Kidney tubule cell (primary cell): ENCODE measurements at places on chromosomes 11 and 22.

- no peak for DNase-seq
Observed at GRCh38 chr22:49019737-49020713, 807.6 kb downstream of the BRD1 start.

- DNase-seq, result peak; percentile 2
Observed at GRCh38 chr11:127656116-127656836, 655.7 kb upstream of the KIRREL3 start.

- DNase-seq, result no peak
Observed at GRCh38 chr11:134821422-134821821, 409.4 kb upstream of the B3GAT1 start.

- DNase-seq, result no peak
Observed at GRCh38 chr22:25953276-25953675, 211.3 kb downstream of the MYO18B start.

DNA sequence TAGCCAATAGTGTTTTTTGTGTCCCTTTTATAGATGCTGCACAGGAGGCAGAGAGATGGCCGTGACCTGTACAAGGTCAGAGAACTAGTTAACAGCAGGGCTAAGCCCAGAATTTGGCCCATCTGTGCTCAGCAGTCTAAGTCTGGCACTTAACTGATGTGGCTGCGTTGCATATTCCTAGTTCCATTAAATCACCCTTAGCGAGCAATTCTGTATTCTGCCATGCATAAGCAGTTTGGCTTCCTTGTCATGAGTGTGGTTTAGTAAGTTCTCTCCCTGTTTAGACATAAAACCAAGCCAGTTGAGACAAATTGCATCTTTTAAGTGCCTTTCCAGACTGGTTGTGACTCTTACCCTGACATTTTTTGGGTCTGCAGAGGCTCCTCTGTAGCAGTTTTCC is 230.6 kb upstream of the TENM4 start:
- no peak for DNase-seq

DNA sequence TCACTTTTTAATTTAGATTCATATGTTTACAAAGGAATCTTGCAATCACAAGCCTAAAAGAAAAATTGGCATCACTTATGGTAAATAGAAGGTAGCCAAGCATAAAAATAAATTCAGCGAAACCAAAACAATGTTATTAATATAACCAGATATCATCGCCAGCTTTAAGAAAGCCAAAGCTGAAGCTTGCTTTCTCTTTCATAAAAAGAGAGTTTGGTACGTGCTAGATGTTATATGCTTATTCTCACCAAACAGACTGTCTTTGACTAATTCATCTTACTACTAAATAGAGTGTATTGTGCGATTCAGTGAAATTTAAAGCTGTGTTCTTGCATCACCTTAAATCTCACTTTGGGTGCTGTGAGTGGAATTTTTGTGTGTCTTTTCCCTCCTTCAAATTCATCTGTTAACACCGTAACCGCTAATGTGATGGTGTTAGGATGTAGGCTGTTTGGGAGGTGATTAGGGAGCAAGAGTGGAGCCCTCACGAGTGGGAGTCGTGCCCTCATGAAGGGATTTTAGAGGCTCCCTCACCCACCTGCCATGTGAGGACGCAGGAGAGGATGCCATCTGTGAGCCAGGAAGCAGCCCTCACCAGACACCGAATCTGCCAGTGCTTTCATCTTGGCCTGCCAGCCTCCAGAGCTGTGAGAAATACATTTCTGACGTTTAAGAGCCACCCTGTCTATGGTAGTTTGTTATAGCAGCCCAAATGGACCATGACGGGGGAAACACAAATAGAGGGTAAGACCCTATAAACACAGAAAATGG is 134.1 kb upstream of the TMEM45B start:
- no peak for DNase-seq

DNA sequence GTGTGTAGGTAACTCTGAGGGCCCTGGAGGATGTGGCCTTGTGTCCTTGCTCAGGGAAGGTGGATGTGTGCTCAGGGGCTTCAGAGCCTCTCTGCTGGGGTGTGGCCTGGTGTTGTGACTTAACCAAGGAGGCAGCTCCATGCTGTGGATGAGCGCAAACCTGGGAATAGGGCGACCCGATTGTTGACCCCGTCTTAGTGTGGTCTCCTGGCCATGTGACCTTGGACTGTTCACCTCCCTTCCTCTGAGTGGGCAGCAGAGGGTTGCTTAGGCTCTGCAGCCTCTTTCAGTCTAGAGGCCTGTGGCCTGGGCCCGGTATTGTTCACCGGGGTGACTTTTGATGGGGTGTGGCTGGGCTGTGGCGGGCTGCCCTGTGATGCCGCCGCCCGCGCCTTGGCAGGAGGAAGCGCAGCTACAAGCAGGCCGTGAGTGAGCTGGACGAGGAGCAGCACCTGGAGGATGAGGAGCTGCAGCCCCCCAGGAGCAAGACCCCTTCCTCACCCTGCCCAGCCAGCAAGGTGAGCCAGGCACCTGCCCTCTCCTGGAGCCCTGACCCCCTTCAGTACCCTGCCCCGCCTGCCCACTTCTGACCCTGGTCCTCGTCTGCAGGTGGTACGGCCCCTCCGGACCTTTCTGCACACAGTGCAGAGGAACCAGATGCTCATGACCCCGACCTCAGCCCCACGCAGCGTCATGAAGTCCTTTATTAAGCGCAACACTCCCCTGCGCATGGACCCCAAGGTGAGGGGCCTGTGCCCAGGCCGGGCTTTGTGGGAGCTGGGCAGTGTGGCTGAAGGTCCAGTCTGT is 16.7 kb downstream of the INCENP start:
- no peak for DNase-seq

- no peak for DNase-seq
Observed at GRCh38 chr11:116701297-116701801, 71.4 kb downstream of the BUD13 start.

DNA sequence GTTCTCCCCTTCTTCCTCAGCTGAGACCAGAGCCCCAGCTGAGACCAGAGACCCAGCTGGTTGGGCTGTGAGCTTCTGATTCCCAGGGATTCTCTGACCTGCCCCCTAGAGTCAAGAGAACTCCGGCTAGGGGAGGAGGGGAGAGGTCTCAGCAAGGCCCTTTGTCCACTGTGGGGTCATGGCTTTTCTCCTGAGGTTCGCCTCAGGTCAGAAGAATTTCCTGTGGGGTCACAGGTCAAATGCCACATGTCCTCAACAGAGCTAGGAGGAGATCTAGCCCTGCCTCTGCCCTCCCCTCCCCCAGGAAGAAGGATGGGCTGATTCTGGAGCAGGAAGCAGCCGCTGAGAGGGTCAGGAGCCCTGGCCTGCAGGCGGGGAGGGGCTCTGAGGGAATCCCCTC is 23.7 kb downstream of the HTR3A start:
- DNase-seq, result no peak

- no peak for DNase-seq
Observed at GRCh38 chr11:69252490-69252837, 41.5 kb upstream of the MYEOV start.

- DNase-seq, result no peak
Observed at GRCh38 chr22:39083212-39084165, 6.4 kb downstream of the APOBEC3G start.

- no peak for DNase-seq
Observed at GRCh38 chr11:96051820-96052219, 127.9 kb upstream of the MTMR2 start.

GRCh38 chr11:5242933-5243815 is 6.5 kb downstream of the HBG1 start:
- no peak for DNase-seq

GRCh38 chr22:39275814-39276439 is 31.1 kb upstream of the PDGFB start:
- DNase-seq, result no peak

GRCh38 chr11:10452211-10452767 is 2.8 kb upstream of the AMPD3 start:
- peak; percentile 48 for DNase-seq

- DNase-seq, result no peak
Observed at GRCh38 chr22:19214078-19214473, 35.5 kb upstream of the SLC25A1 start.

DNA sequence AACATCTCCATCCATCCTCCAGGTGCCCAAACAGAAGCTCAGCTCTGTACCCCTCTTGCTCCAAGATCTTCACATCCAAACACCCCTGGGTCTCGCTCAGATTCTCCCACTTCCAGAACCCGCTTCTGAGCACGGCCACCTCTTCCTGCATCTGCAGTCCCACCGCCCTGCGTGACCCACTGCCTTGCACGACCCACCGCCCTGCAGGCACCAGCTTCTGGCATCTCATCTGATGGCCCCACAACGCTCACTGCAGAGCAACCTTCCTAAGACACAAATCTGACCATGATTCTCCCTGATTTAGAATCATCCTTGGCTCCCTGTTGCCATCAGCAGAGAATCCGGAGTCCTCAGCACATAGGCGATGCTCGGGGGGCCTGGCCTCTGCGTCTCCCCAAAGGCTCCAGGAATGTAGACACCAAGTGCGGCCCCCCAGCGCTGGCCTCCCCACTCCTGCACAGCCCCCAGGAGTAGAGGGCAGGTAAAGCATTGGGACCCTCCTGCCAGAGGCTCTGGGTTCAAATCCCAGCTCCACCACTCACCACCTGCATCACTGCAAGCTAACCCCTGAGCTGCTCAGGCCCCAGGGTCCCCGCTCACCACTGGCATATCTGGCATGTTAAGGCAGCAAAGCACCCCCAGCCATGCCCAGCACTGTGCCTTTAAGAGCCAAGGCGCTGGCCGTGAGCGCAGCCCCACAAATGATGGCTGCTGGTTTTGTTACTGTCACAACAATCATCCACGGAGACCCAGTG is 459.3 kb downstream of the BRD1 start:
- no peak for DNase-seq

- no peak for DNase-seq
Observed at GRCh38 chr11:119258983-119259382, 52.8 kb downstream of the CBL start.

GRCh38 chr11:5604896-5605295 is 8.5 kb downstream of the TRIM6 start:
- DNase-seq, result peak; percentile 45

- DNase-seq, result peak; percentile 46
Observed at GRCh38 chr22:20523086-20523983, 15.9 kb downstream of the MED15 start.

- DNase-seq, result no peak
Observed at GRCh38 chr11:45141171-45141570, 5.3 kb upstream of the PRDM11 start.

DNA sequence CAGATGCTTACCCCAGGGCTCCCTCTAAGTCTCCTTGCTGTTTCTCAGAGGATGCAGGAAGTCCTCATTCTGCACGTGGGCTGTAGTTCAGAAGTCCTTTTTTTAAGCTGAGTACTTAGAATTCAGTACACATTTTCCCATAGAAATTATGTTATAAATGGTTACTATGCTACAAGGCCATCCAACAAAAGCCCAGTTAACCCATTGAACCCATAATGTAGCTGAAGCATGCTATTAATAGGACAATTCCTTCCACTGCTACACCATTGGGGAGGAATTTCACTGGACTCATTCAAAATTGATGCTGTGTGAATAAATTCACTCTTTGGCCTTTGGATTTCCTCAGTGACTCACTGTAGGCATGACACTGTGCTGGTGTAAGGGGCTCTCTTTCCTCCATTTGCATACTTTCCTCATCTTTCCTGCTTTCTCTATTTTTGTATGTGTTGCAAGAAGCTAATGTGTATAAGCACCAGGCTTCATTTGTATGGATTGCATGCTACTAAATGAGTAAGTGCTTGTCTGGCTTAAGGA is 148.0 kb downstream of the NTM start:
- DNase-seq, result peak; percentile 8

DNA sequence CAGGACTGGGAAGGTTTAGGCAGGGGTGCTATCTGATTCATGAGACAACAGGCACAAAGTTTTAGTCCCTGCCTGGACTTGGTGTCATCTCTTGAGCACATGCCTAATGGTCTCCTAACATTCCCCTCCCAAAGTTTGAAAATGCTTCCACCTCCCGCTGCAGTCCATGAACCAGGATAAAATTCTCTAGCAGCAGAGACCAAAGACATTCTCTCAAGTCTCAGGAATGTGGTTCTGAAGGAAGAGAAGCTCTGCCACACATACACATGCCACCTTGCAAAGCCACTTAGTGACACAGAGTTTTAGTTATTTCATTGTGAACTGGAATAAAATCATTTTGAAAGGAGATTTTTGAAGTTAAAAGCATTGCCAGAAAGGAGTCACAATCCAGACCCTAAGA is 15.5 kb downstream of the OR51B6 start:
- peak; percentile 73 for DNase-seq

GRCh38 chr22:19658057-19658966 is 56.0 kb upstream of the SEPTIN5 start:
- no peak for DNase-seq

DNA sequence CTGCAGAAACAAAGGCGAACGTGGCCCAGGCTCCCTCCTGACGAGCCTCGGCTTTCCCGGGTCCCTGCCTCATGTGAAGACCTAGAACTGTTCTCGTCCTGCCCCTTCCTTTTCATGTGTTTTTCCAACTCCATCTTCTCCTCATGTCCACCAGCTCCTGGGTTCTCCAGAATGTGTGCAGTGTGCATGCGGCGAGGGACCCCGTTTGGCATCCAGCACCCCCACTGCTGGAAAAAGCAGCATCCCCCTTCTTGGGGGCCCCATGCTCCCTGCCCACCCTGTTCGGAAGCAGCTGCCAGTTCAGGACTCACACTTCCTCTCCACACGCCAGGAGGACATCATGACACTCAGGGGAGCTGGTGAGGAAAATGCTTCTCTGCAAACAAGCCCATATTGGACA is 313.5 kb downstream of the BRD1 start:
- no peak for DNase-seq

GRCh38 chr11:84247926-84248325 is 961.8 kb upstream of the CCDC90B start:
- peak; percentile 28 for DNase-seq

- peak; percentile 91 for DNase-seq
Observed at GRCh38 chr22:18023509-18024275, 669 bp downstream of the MICAL3 start.

DNA sequence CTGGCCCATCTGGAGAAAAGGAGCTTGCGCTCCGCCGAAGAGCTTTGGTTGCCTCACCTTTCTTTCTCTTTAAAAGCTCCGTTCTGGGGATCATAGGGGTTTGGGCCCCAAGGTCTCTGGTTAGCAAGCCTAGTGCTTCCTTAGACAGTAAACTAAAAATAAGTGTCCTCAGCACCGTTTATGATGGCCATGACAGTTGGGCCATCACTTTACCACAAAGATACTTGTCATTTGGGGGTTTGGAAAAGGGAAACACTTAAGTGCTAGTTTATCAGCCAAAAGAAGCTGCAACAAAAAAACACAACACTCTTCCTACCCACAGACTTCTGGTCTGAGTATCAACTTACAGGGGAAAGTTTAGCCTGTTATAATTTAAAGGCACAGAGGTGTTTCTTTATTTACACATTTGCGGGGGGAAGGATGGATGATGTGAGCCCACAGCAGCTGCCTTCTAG is 88.4 kb upstream of the CD44 start:
- no peak for DNase-seq

DNA sequence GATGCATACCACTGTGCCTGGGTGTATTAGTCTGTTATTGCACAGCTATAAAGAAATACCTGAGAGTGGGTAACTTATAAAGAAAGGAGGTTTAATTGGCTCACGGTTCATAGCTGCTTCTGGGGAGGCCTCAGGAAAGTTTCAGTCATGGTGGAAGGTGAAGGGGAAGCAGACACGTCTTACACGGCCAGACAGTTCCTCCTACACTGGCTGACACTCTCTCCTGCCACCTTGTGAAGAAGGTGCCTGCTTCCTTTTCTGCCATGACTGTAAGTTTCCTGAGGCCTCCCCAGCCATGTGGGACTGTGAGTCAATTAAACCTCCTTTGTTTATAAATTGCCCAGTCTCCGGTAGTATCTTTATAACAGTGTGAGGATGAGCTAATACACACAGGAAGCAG is 33.6 kb upstream of the CD81 start:
- DNase-seq, result no peak

- DNase-seq, result no peak
Observed at GRCh38 chr11:94961255-94961654, 12.1 kb downstream of the CWC15 start.

- DNase-seq, result peak; percentile 92
Observed at GRCh38 chr11:79087238-79087960, 353.4 kb downstream of the TENM4 start.
